Activated CD8-positive, alpha-beta memory T cell treated with anti-CD3 and anti-CD28 coated beads, Interleukin-2, amount 50 U/mL, for 48 hours (primary cell): ENCODE measurements at places on chromosomes 3 and 15.

DNA sequence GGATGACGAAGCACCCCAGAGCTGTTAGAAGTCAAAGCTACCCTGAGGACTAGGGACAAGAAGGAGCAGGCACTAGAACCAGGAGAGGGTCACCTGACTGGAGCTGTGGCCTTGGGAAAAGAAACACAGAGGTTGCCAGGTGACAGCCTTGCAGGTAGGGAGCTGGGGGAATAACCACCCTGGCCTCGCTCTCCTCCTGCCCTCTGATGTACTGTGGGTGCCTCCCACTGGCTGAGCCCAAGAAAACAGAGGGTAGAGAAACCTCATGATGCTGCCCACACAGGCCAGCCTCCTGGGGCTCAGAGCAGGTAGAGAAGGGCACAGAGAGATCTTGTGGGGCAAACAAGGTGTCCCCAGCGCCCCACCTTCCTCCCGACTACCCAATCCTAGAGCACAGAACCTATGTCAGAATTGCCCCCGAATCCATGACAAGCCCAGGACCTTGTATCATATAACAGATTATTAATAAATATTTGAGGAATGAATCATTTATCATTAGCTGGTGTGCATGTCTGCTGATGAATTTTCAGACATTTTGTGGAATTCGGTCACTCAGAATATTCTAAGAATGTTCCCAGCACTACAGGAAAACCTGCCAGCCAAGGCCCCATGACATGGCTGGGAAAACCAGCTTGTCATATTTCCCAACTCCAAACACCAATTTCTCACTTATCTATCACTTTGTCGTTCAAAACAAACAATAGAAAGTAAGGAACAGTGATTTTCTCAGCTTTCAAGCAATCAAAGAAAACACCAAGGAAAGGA, 59.8 kb upstream of the MEX3B start:
- DNase-seq = no peak

- DNase-seq = no peak
Measured at GRCh38 chr3:137264071-137264820, 306.5 kb downstream of the IL20RB start.

DNA sequence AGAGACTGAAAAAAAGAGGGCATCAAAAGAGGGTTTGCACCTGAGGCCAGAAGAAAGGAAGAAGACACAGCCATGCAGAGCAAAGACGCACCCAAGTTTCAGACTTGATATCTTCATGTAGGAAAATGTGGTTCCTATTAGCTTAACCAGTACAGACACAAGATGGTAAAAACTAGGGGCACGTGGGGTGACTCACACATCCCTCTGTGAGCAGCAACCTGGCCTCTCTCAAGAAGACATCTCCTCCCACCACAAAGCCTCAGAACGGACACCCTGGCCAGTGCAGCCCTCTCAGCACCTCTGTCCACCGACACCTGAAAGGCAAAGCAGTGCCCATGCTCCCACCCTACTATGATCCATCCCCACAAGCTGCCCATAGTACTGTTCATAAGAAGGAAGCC, 33.3 kb downstream of the GLB1 start:
- peak; percentile 74 for DNase-seq

- no peak for DNase-seq
Measured at GRCh38 chr15:97072545-97072944, 742.0 kb downstream of the NR2F2 start.

GRCh38 chr3:126208606-126209256, 28.3 kb upstream of the ALDH1L1 start:
- DNase-seq = no peak

DNA sequence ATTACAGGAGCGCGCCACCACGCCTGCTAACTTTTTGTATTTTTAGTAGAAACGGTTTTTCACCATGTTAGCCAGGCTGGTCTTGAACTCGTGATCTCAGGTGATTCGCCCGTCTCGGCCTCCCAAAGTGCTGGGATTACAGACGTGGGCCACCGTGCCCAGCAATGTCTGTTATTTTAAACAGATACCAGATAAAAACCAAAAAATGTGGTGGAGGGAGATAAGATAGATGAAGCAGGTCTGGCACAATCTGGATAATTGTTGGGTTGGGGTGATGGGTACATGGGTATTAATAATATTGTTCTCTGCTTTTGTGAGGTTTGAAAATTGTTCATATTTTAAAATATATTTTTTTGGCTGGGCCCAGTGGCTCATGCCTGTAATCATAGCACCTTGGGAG, 4.7 kb downstream of the RNF111 start:
- no peak for DNase-seq

DNA sequence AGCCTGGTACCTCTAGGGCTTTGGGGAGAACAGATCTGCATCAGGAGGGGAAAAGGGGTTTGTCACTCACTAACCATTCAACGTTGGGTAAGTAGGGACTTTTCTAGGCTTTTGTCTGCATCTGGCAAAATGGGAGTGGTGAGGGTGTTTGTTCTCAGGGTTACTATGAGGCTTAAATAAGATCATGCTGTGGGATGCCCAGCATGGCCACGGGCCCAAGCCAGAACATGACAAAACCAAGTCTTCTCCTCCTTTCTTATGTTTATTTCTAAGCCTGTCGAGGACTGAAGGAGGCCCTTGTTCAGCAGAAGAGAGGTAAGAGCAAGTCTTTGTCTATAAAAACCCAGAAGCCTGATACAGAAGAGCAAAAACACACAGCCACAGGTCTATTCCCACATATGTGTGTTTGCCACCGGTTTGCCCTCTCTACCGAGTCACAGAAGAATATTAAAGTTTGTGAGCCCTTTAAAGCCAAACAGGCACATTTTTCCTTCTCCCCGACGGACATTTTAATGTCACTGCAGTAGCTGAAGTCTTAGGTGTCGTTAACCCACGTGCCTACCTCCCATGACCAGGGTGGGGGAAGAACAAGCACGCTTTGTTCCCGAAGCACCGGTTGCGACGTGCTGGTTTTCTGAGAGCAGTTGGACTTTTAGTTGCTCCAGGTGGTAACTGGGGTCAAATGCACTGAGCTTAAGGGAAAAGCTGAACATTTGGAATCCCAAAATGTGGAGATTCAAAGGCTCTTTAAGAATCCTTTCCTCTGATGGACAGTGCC, 72.1 kb downstream of the NOX5 start:
- DNase-seq = no peak

DNA sequence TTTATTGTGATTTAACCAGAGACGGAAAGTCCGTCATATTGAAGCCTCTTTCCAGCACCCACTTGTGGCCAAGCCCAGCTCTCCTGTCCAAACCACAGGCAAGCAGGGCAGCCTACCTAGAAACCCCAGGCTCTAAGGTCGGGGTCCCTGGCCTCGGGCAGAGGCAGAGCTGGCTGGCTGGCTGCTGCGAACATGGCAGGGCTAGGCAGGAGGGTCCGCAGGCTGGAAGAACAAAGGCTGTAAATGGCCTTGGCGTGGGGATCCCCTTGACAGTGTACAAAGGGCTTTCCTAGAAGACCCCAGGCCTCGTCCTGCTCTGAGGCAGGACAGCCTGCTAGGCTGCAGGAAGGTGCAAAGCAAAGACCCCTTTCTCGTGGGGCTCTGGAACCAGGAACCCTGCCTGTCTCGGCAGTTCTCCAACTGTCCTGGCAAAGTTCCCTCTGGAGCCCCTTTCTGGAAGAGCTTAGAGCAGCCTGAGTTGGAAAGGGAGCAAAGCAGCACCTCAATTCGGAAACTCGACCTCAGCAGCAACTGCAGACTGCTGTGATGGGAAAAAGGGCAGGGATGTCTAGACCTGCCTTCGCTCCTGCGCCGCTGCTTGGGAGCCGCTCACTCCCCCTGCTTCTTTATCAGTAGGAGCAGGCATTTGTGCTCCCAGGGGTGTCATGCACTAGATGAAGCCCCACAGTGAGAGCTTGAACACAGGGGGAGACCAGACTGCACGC, 8.5 kb downstream of the CALML4 start:
- peak; percentile 49 for DNase-seq

- DNase-seq = no peak
Measured at GRCh38 chr15:54388746-54389145, 410.5 kb downstream of the UNC13C start.

DNA sequence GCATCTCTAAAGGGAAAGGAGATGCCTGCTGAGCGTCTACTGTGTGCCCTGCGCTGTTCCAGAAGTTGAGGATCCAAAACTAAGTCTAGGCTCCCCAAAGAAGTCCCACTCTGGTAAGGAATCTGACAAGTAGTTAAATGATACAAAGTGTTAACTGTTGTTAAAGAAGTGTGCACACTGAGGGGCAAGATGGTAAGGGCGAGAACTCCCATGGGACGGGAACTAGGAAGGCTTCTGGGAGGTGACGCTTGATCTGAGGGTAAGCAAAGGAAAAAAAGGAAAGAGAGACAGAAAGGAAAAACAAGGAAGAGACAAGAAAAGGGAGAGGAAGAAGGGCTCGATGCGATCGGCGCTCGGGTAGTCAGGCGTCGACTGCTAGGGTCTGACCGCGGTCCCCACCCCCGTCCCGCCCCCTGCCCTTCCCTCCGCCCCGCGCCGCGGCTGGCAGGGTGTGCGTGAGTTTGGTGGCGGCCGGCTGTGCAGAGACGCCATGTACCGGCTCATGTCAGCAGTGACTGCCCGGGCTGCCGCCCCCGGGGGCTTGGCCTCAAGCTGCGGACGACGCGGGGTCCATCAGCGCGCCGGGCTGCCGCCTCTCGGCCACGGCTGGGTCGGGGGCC, at the start of gene LACTB:
TSS of gene LACTB (plus strand) at position 480 of the 620 bp plus-strand sequence. CDS start at position 491, 11 bp downstream.
- DNase-seq = peak; percentile 90

DNA sequence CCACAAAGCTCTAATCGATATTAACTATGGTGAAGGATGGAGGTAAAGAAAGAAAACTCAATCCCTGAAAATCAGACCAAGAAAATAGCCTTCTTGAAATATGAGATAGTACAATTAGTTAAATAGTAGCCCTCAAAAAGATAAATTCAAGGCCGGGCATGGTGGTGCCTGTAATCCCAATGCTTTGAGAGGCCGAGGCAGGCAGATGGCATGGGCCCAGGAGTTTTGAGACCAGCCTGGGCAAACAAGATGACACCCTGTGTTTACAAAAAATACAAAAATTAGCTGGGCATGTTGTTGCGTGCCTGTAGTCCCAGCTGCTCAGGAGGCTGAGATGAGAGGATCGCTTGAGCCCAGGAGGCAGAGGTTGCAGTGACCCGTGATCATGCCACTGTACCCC, 31.6 kb upstream of the CEP152 start:
- no peak for DNase-seq

DNA sequence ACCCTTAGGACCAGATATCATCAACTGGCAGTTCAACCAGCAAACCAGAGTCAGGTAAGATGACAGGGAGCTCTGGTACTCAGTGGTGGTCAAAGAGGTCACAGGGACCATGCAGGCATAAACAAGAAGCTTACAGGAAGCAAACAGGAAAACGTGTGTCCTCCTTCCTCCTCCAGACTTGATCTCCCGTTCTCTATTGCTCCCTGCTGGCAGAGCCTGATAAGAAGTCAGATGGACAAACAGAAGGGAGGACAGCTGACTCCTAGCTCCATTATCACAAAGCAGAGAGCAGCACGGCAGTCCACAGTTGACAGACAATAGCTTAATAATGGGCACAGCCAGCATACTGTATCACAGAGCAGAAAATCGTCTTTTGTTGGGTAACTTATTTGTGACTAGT, 156.5 kb upstream of the SLC2A2 start:
- no peak for DNase-seq

GRCh38 chr3:153463895-153464294, 301.9 kb downstream of the RAP2B start:
- no peak for DNase-seq

- DNase-seq = no peak
Measured at GRCh38 chr3:188122571-188123169, 31.3 kb upstream of the LPP start.

DNA sequence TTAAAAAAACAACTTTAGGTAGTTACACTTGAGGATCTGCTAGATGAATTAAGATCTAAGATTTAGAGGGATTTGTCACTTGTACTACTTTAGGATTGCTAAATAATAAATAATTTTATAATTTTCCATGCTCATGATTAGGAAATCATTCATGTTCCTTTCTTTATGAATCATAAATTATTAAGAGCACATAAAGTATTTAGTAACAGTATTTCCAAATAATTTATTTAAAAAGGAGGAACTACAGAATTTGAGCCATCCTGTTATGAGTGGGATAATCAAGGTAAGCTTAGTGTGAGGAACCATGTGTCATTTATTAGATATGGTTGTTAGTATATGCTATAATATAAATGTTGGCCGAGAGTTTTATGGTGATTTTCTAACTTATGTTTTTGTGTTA, 37.5 kb upstream of the C3orf38 start:
- DNase-seq = no peak

- no peak for DNase-seq
Measured at GRCh38 chr15:101056366-101057334, 137.5 kb downstream of the LRRK1 start.

GRCh38 chr3:155313300-155313699, 19.8 kb upstream of the STRIT1 start:
- DNase-seq = no peak

GRCh38 chr15:96629511-96629910, 299.0 kb downstream of the NR2F2 start:
- DNase-seq = no peak

DNA sequence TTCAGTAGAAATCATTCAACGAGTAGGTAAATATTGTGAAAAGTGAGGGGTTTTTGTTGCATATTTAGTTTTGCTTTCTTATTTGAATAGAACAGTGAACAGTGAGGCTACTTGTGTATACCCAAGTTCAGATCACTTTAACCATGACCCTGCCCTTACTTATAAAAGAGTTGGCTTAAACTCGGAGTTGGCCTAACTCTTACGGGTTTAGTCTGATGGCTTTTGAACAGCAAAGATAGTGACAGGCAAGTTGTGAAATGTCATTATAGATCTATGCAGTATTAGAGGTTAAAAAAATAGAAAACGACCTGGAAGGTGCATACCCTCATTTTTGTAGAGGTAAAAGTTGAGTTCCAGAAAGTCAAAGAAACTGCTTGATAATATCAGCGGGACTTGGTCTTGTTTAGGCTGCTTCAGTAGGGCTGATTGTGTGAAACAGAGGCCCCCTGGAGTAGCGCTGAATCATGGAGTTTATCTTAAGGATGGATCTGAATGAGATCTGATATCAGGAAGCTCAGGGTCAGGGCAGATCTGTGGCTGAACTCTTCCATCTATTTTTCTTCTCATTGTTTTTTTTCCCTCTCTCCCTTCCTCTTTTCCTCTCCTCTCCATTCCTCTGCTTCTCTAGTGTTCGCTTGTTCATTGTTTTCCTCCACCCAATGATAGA, 359.8 kb downstream of the LPP start:
- DNase-seq = no peak

DNA sequence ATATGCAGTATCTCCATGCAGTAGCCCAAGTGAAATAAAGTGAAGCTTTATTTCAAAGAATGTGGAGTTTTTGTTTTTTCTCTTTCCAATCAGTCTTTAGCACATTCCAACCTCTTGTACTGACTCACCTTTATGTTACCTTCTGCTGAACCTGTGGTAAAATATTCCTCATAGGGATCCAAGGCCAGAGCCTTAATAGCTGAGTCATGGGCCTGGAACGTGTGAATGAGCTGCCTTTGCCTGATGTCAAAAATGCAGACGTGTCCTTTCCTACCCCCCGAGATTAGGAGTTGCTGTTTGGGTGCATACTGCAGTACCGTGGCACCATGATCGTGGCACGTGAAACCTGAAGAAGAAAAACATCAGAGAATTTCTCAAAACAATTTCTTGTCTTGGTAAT, 108.5 kb downstream of the GLDN start:
- no peak for DNase-seq

GRCh38 chr15:64460724-64461720, 644 bp downstream of the ZNF609 start:
- DNase-seq = peak; percentile 71

GRCh38 chr3:4408958-4409357, 58.1 kb downstream of the SUMF1 start:
- DNase-seq = no peak

- no peak for DNase-seq
Measured at GRCh38 chr3:33826206-33826605, 27.8 kb downstream of the PDCD6IP start.

GRCh38 chr3:138332472-138333073, 2.9 kb upstream of the NME9 start:
- DNase-seq = no peak
